Dermis blood vessel endothelial cell (primary cell): ENCODE measurements at places on chromosomes 13 and 19. TPM values are rescaled to one million over a fixed set of nuclear protein-coding genes. Genes with fewer than 3 reads are reported as not detected.

Gene ASF1B
- total RNA-seq: 11.4 and 26.8 TPM in 2 replicates

DNA sequence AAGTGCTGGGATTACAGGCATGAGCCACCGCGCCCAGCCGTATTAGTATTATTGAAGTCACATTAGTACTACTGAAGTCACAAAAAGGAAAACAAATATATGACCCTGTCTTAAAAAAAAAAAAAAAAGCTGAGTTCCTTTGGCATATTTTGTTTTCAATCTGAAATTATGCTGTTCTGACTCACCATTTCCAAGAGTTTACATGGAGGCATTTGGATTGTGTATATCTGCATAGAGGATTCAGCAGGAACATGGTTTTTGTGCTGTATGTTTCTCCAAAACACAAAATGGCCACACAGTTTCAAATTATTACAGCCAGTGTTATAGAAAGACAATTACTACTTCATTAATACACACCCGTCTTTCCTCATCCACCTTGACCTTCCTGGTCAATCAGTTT, 103.5 kb upstream of the TSC22D1 start:
- no peak for DNase-seq

- DNase-seq: no peak
These were observed 238.2 kb downstream of the B3GLCT start for GRCh38 chr13:31437975-31438374.

- peak; percentile 65 for DNase-seq
These were observed 25.9 kb downstream of the GRIN2D start for GRCh38 chr19:48419158-48419920.

DNA sequence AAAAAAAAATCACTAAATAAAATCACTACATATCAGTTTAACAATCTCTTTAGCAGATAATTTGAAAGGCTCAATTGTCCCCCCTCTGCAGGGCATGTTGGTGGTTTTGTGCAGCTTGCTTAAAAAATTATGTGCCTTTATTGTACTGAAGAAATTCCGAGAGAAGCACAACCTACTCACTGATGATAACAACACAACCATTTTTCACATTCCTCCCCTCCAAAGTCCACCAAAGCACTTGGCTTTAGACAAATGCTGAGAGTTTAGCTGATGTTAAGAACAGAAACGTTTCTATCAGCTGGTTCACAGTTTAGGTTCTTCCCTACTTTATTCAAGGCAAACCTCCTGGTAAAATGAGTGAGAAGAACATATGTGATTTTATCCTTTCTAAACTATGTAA, 923 bp downstream of the DOCK9 start:
- peak; percentile 34 for DNase-seq

DNA sequence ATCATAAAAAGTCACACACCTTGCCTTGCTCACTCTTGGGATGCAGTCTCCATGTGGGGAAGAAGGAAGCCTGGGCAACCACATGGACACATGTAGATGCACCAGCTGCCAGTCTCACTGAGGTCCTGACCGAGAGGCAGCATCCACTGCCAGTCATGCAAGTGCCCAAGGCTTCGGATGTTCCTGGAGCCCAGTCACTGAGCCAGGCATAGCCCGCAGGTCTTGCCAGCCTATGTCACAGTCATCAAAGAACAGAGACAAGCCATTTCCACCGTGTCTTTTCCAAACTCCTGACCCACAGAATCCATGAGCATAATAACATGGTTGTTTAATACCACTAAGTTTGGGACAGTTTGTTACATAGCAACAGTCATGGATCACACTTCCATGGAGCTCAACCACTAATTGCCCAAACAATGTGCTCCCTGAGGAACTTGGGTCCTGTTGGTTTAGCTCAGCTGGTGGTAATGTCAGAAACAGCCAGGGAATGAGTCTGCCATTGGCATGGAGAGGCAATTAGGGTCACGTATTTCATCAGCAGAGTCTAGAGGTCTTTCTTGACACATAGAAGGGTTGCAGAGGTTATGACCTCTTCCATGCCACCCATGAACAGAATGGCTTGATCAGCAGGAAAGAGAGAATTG, 21.5 kb downstream of the STARD13 start:
- DNase-seq: no peak

DNA sequence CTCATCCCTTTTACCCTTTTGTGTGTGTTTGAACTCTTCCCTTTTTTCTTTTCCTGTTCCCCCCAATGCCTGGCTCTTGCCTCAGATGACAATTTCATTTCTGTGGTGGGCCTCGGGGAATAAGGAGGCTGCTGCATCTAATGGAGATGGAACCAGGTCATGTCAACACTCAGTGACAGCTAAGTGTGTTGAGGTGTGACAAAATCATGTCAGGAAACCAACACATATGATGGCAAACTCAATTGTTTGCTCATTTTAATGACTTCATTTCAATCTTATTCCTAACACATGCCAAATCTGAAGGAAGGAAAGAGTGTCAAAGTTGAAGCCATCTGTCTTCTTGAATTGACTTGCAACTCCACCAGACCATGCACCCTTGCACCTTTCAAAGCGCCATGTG, 36.7 kb downstream of the TNFSF11 start:
- no peak for DNase-seq

GRCh38 chr19:24033963-24034342, 53.0 kb upstream of the ZNF254 start:
- peak; percentile 74 for DNase-seq

DNA sequence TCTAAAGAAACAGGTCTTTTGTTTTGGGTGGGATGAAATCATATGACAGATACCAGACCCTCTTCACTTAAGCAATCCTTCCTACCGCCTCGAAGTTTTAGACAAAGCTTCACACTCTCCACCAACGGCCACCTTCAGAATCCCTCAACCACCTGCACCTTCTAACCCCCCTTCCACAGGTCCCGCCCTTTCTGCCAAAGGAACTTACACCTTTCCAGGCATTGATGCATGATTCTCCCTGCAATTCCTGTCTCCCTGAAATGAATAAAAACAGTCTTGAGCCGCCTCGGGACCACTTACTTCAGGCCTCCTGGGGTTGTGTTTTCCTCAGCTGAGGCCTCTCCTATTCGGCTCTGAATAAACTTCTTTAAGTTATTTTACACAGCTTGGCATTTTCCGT, 859 bp downstream of the ZNF433 start:
- DNase-seq: no peak

DNA sequence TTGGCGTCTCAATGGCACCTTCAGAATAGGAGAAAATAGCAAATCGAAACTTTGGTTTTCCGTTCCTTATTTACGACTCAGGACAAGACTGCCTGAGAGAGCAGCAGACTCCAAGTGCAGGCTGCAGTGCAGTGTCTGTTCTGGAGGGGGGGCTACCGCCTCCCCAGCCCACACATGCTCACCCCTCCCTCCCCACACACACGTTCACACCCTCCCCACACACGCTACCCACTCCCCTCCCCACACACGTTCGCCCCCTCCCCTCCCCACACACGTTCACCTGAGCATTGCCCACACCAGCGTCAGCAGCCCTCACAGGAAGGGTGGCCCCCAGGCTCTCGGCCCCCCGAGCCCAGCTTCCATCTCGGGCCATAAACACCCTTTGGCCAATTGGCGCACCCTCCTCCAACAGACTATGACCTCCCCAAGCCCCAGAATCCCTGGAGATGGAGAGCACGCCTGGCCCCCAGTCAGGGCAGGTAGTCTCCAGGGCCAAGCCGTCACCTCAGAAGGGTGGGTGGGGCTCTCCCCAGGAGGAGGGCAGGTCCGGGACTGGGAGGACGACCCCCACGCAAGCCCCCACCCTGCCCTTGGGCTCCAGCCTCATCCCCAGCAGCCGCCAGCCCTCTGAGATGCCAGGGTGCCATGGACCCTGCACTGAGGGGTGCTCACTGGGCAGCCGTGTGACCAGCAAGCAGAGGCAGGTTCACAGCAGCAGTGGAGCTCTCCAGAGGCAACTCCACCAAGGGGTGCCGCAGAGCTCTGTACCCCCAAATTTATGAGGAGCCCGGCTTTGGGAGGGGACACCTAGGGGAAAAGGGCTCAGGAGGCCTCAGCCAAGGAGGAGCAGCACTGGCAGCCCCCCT, 27.5 kb downstream of the RASA3 start:
- DNase-seq: no peak

GRCh38 chr13:28199089-28199488, 60.7 kb downstream of the PAN3 start:
- no peak for DNase-seq

GRCh38 chr19:2035590-2035991, 15.5 kb downstream of the MKNK2 start:
- DNase-seq: no peak

DNA sequence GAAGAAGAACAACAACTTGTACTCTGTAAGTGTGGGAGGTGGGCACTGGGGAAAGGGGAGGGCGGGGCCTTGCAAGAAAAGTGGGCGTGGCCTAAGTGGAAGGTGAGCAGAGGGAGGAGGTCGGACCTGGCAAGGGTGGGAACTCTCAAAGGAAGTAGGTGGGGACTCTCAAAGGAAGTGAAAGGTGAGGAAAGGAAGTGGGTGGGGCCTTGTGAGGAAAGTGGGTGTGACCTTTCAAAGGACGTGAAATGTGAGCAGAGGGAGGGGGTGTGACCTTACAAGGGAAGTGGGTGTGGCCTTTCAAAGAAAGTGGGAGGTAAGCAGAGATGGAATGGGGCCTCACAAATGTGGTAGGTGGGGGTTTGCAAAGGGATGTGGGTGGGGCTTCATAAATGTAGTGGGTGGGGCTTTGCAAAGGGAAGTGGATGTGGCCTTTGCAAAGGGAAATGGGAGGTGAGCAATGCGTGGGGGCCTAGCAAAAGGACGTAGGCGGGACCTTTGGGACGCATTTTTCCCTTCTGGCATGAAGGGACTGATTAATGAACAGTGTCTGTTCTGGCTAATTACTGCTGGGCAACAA, 25.9 kb downstream of the ACSBG2 start:
- peak; percentile 34 for DNase-seq

DNA sequence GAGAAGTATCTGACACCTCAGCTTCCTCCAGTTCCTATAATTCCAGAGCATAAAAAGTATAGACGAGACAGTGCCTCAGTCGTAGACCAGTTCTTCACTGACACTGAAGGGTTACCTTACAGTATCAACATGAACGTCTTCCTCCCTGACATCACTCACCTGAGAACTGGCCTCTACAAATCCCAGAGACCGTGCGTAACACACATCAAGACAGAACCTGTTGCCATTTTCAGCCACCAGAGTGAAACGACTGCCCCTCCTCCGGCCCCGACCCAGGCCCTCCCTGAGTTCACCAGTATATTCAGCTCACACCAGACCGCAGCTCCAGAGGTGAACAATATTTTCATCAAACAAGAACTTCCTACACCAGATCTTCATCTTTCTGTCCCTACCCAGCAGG, 3.1 kb downstream of the KLF5 start:
- no peak for DNase-seq

DNA sequence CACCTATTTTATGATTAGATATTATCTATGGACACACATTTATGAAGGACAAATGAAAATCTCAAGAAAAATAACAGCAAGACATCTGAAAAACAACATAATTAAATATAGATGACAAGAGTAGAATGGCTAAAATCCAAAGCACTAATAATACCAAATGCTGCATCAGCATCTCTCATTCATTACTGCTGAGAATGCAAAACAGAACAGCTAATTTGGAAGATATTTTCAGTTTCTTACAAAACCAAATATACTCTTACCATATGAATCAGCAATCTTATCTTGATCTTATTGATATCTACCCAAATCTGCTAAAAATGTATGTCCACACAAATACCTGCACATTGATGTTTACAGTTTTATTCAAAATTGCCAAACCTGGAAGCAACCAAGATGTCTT, 829.1 kb upstream of the MIR17HG start:
- no peak for DNase-seq
